ENCODE measurements at places on chromosomes 12 and 14. TPM values are rescaled to one million over a fixed set of nuclear protein-coding genes. Genes with fewer than 3 reads are reported as not detected.

DNA sequence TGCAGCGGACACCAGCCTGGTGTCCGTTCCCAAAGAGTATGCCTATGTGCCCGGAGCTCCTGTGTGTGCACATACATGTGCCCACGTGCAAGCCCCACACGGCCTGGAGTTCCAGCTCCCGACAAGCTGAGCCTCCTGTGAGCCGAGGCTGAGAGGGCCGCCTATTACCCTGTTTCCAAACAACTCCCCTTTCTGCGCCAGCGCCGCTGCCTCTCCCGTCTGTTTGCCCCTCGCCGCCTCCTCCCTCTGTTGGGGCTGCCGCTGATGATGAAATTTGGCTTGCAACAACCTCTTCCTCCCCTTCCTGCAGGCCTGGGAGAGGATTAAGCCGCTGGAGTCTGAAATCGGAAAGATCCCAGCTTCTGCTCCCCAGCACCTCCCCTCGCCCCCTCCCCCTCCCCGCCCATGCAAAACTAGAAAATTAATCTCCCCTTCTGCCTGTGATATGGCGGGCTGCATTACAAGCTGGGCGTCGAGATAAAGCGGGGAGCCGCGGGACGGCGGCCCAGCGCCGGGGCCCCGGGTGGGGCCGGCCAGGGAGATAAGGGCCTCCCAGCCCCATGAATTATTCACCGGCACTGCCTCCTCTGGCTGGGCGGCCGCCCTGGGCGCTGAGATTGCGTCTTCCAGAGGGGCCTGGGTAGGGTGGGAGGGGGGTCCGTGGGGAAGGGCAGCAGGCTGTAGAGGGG lies 6.8 kb upstream of the ASIC1 start:
- DNase-seq: peak; percentile 86

GRCh38 chr14:100007254-100007653 lies 58.0 kb upstream of the EVL start:
- DNase-seq: no peak

KRT77 gene
- not detected for total RNA-seq

DNA sequence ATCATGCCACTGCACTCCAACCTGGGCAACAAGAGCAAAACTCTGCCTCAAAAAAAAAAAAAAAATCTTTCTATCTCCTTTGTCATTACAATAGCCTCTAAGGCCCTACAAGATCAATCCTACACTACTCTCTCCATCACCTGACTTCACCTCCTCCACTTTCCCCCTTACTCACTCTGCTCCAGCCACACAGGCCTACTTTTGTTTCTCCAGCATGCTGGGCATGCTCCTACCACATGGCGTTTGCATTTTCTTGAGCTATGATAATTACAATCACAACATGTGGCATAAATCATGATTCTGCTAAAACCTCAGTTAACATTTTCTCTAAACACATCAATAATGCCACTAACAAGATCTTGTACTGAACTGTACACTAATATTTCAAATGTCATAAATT lies 7.8 kb downstream of the PPP1R13B start:
- DNase-seq: no peak

GRCh38 chr12:23424685-23425084 lies 524.8 kb downstream of the SOX5 start:
- no peak for DNase-seq

DNA sequence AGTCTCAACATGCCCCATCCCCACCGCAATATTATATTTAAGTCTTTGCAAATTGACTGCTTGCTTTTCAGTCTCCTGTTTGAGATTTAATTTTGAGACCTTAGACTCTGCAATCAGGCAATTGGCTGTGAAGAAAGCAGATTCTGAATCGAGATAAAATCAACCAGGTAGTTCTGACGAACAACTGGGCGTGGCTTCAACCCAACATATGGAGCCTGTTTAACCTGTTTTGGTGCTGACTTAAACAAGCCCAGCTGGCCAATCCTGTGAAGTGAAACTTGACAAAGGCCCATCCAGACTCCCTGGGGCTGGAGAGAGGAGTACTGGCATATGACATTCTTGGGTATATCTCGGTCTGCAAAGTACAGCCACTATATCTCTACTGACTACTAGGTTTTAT lies 9.8 kb upstream of the CIPC start:
- no peak for DNase-seq

- peak; percentile 58 for DNase-seq
Observed at GRCh38 chr12:47817272-47818006, 2.3 kb downstream of the HDAC7 start.

DNA sequence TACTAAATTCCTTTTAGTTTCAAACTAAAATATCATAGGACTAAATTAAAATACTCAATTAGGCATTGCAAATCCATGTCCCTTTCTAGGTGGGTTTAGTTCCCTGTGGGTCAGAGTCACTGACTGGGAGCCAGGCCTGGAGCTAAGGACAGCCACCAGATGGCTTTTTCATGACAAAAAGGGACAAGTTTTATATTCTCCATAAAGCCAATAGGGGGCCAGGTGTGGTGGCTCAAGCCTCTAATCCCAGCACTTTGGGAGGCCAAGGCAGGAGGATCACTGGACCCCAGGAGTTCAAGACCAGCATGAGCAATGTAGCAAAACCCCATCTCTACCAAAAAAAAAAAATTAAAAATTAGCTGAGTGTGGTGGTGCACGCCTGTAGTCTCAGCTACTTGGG lies 35.4 kb upstream of the EIF5 start:
- DNase-seq: no peak

DNA sequence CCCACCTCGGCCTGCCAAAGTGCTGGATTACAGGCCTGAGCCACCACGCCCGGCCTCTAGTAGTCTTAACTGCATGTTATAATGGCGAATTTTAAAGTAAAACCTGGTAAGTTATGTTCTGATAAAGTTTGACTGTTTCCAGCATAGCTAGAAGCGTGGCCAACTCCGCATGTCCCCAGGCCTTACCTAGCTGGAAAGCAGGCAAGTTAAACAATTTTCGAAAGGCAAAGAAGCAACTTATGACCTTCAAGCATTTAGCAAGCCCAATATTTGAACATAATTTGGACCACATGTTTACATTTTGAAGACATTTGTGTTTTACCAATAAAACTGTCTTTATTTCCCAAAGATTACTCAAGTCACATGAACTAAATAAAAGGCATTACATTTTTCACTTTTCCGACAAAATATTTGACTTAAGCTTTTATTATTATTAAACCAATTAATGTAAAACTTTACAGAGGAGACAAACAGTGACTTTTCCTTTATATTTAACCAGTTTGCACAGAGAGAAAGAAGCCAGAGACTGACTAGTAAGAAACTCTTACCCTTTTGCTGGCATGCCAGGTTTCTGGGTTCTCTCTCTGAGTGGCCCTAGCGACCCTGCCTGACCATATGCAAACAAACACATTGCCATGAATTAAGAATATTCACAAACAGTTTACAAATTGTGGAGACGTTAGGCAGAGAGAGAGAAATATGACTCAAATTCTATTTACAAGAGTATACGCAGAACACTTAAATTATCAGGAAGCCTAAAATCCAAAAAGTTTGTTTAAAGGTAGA lies 106.3 kb downstream of the RIN3 start:
- DNase-seq: no peak

DNA sequence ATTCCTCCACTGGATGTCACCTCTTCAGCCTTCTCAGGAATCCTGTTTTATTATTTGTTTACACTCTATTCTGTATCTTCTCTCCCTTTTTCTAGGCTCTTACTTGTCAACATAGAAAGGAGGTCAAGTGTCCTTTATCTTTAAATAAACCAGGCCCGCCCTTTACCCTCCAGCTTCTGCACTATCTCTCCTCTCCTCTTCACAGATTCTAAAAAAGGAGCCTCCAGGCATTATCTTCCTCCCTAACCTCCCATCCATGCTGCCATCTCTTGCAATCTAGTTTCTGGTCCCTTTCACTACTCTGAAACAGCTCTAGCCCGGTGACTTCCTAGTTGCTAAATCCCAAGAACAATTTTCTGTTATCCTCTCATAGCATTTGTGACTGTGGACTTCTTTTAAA lies 24.1 kb upstream of the ARID2 start:
- DNase-seq: no peak

DNA sequence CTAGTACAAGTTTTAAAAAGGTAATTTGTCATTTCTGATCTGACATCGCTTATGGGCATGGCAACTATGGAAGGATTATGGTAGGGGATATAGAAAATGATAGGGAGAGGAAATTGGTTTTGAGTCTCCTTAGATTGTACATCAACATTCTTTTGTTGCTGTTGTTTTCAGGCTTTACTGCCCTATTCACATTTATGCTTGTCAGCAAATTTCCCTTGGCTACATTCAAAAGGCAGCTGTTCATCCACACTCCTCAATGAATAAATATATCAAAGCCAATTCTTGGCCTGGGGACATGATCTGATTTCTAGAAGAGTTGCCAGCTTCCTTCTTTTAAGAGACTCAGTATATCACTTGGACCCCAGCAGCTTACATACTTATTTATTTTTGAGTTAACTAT lies 283.4 kb downstream of the CEP128 start:
- no peak for DNase-seq

KRT79 gene
- total RNA-seq: 5.4 TPM
